ENCODE measurements at places on chromosomes 5 and 9. TPM values are rescaled to one million over a fixed set of nuclear protein-coding genes. Genes with fewer than 3 reads are reported as not detected.

DNA sequence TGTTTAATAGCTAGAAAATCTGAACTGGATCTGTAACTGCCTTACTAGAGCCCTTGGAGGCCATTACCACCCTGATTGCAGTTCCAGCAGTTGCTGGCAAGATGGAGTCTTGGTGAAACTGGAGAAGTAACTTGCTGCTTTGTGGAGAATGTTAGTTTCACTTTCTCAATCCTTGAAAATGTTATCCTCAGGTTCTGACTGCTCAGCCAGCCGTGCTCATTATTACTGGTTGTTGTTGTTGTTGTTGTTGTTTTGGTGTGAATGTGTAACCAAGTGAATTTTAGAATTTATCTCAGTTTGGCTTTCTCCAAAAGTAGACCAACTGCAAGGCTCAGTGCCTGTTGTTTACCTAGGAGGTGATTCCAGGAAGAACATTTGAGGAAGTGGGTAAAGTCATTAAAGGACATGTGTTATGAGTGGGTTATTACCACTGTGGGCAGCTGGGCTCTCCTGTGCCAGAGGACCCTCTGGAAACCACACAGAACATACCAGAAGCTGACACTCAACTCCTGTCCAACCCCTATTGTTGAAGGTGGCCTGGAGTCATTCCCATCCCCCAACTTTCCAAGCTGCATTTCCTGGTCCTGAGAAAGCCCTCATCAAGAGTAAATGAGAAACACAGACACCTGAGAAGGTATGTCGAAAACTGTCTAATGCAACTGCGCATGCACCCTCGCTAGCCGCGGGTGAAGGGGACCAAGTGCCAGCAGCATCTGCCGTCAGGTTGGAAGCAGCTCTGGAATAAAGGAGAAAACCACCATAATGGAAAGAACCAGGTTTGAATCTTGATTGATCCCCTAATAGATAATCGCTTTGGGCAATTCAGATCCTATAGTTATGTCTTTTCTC is 111.6 kb downstream of the CMYA5 start:
- no peak for DNase-seq

FRMPD1 gene
- not detected for total RNA-seq

TMEM215 gene
- total RNA-seq = not detected

- peak; percentile 70 for DNase-seq
Measured at GRCh38 chr5:58886315-58887207, 303.7 kb downstream of the RAB3C start.

DNA sequence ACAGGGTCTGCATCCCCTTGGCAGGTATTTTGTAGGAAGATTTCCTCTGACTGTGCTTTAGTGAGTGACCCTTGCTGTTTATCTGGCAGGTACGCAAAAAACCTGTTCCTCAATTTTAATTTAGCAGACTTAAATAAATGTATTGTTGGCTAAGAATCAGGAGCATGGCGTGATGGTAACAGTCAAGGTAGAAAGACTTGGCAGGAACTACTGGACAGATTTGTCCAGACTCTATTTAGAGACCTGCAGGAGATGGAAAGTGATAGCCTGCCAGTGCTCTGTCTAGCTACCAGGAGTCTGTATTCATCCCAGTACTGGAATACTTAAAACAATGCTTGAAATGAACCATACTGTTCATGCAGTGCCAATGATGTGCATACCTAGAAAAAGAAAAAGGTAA is 78.8 kb upstream of the MAST4 start:
- DNase-seq = no peak

GRCh38 chr5:37184748-37185364 is 64.3 kb downstream of the CPLANE1 start:
- peak; percentile 78 for DNase-seq

GRCh38 chr5:104800440-104801048 is 1238.0 kb upstream of the NUDT12 start:
- no peak for DNase-seq

DNA sequence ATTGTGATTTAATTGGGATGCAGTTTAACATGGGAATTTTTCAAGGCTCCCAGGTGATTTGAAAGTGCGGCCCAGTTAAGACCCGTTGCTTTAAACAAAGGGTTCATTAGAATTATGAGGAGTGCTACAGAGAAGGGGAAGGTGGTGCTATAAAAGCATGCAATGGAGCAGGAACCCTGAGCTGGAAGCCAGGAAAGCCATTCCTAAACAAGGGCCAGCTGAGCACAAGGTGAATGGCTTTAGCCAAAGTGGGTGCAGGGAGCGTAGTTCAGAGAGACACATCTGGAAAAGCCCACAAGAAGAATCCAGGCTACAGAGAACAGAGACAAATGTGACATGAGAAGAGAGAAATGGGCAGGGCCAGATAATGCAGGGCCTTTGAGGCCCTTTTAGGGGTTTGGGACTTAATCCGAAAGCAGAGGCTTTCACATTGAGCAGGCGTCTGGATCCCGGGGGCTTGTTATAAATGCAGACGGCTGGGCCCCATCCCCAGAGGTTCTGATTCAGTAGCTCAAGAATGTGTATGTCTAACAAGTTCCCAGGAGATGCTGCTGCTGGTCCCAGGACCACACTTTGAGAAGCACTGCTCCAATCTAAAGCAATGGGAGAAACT is 138.1 kb upstream of the WWC1 start:
- no peak for DNase-seq

DNA sequence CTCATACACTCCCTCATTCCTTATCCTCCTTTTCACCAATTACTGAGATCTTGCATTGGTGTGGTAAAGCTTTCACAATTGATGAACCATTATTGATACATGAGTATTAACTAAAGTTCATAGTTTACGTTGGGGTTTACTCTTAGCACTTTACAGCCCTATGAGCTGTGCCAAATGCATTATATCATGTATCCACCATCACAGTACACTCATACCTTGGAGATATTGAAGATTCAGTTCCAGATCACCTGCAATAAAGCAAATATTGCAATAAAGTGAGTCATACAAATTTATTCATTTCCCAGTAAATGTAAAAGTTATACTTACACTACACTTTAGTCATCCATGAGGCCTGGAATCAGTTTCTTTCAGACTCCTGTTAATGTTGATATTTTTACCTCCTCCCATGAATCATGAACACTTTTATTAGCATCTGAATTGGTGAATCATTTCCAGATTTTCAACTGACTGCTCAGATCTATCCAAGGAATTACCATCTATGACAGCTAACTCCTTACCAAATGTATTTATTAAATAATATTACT is 546.6 kb upstream of the PTPRD start:
- DNase-seq = no peak

GRCh38 chr5:40680741-40681362 is 1.1 kb downstream of the PTGER4 start:
- peak; percentile 70 for DNase-seq

TMEM174 gene
- not detected for total RNA-seq

BASP1 gene
- 66.4 TPM for total RNA-seq

DNA sequence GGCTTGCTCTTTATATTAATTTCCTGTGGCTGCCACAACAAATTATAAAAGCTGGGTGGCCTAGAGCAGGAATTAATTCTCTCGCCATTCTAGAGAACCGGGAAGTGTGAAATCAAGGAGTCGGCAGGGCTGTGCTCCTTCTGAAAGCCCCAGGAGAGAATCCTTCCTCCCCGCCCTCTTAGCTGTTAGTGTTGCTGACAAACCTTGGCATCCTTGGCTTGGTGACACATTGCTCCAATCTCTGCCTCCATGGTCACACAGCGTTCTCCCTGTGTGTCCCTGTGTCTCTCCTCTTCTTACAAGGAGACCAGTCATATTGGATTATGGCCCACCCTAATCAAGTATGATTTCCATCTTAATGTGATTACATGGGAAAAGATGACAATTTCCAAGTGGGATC is 55.9 kb upstream of the NEURL1B start:
- no peak for DNase-seq

PDGFRB gene
- total RNA-seq = 3.6 TPM

DNA sequence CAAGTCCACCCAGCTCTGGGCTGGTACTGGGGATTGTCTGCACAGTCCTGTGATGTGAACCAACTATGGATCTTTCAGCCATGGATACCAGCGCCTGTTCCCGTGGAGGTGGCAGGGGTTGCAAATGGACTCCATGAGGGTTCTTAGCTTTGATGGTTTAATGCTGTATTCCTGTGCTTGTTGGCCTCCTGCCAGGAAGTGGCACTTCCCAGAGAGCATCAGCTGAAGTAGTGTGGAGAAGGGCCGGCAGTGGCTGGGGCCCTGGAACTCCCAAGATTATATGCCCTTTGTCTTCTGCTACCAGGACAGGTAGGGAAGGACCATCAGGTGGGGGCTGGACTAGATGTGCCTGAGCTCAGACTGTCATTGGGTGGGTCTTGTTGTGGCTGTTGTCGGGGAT is 1104.8 kb upstream of the COX7C start:
- DNase-seq = no peak

DNA sequence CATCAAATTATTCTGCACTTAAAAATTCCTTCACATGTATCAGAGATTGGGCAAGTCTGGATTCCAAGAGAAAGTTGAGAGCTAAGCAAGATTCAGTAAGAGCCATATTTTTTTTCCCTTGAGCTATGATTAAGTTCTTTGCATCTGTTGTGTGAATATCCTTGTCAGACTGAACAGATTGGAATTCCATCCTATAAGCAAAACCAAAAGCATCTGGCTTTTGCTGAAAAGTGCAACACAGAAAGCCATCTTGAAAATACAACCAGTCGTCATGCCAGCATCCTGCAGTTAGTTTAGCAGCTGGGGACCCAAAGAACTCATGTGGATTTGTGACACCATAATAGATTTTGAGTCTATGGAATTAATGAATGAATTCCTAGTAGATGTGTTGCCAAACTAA is 316.9 kb downstream of the MTRR start:
- no peak for DNase-seq

DNA sequence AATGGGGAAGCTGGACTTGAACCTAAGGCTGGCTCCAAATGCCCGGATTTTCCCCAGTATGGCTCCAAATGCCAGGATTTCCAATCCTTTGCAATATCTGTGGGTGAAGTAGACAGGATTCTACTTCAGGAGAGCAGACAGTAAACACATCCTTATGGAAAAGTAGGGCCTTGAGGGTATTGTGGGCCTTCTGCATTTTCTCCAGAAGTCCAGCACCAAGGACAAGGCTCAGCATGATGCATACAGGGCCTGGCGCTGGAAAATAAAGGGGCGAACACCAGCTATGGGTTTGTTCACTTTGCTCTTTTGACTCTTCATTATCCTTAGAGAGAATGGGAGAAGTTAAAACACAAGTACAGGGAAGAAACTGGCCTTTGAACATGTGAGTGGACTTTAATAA is 347.5 kb downstream of the SEMA5A start:
- no peak for DNase-seq

DNA sequence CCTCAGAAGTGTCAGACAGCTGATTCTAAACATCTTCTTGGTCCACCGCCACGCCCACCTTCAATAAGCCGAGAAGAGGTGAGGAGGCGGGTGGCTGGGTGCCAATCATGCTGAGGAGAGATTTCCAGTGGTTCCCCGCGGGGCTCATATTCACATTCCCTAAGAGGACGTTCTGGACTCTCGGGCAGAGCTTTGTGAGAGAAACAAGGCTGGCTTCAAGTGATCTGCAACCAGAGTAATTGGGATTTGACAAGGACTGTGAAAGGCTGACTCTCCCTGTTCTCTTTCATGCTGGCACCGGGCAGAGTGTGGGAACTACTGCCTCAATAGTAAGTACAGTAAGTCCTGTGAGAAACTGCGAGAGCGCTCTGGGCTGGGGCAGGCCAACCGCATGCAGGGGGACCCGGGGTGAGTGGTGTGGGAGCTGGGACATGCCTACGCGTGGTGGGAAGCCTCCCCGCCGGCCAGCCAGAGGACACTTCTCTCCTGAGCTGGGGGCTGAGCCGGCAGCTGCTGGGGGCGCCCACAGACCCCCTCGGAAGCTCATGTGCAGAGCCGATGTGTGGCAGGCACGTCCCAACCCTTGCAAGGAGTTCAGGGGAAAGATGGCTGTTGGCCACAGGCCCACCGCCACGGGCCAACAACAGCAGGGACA is 110.9 kb downstream of the LIFR start:
- DNase-seq = no peak

SLC4A9 gene
- not detected for total RNA-seq

- no peak for DNase-seq
Measured at GRCh38 chr5:112933651-112934365, 11.8 kb upstream of the REEP5 start.

DNA sequence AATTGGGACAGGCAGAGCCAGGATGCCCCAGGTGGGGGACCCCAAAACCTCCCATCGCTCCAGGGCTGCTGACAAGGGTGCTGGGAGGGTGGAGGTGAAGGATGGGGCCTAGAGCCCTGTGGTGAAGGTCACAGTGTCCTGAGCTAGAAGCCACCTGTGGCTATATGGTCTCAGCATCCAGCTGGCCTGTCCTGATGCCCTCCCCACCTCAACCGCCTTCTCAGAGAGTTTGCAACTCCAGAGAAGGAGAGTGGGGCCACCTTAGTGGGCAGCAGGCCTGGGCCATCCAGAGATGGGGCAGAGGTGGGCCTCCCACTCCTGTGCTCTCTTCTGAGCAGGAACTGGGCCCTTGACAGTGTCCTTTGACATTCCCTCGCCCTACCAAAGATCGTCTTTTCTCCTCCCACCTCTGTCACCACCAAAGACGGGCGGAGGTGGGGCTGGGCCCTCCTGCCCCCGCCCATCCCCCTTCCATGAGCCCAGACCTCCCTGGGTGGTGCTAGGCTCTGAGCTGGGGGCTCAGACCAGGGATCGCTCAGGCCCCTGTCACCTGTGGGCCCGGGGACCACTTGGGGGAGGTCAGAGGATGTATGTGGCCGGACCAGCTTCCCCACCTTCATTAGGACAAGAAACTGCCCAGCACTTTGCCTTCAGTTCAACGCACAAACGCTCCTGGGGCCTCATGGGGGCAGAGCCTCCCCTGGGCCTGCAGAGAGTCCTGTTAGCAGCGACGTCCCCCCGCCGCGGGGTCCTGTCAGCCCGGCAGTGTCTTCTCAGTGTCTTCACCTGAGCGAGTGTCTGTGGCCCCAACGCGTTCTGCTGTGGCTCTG is 10.0 kb upstream of the DOLPP1 start:
- no peak for DNase-seq

Data from B cell (primary cell).